ENCODE measurements at places on chromosomes 13 and 19. TPM values are rescaled to one million over a fixed set of nuclear protein-coding genes. Genes with fewer than 3 reads are reported as not detected.

GRCh38 chr19:5823579-5824281, 15.8 kb downstream of the FUT6 start:
- DNase-seq, result no peak

DNA sequence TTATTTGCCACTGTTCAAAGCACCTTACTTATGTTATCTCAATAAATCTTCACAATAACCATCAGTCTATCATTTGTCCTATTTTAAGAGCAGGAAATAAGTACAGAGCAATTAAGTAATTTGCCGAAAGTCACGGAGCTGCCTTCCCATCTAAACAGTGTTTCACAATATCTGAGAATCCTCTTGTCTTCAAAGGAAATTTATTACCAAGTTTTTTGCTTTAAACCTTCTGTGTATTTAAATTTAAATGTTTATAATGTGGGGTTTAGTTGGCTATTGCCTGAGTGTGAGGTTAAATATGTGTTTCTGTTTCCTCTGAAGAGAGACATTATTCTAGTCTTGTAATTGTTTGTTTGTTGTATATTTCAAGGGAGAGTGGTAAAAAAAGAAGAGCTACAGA, 633.1 kb downstream of the EFNB2 start:
- DNase-seq, result no peak

DNA sequence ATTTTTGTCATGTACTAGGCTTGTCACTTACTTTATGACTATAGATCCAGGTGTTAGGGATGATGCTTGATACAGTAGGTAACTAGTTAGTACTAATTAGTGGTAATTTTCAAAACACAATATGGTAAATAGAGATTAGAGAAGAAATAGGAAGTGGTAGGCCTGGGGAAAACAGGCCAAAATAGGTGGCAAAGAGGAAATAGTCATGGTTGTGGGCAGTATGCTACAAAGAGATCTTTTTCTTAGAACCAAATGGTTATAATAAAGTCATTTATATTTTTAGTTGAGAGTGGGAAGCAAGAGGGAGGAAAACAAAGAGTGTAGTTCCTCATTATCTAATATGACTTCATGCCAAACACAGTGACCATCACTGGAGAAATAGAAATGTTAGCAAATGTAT, 9.1 kb upstream of the VWA8 start:
- no peak for DNase-seq

GRCh38 chr19:4660181-4660791, 9.9 kb downstream of the MYDGF start:
- DNase-seq, result no peak

DNA sequence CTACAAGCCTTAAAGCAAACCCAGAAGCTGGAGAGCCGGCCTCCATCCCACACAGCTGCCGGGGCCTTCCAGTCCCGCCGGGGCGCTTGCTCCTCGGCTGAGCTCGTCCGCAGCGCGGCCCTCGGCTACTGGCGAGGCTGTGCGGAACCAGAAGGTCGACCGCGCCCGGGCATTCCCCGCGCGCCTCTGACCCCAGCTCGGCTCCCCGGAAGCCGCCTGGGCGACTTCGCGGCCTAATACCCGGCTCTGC, 863 bp downstream of the ANKRD10 start:
- no peak for DNase-seq

The COX6B2 gene
- not detected for total RNA-seq

The SLC25A41 gene
- total RNA-seq, result not detected

The KLK8 gene
- total RNA-seq, result not detected

The IL4I1 gene
- not detected for total RNA-seq
